ENCODE measurements at places on chromosomes 11 and 22.

DNA sequence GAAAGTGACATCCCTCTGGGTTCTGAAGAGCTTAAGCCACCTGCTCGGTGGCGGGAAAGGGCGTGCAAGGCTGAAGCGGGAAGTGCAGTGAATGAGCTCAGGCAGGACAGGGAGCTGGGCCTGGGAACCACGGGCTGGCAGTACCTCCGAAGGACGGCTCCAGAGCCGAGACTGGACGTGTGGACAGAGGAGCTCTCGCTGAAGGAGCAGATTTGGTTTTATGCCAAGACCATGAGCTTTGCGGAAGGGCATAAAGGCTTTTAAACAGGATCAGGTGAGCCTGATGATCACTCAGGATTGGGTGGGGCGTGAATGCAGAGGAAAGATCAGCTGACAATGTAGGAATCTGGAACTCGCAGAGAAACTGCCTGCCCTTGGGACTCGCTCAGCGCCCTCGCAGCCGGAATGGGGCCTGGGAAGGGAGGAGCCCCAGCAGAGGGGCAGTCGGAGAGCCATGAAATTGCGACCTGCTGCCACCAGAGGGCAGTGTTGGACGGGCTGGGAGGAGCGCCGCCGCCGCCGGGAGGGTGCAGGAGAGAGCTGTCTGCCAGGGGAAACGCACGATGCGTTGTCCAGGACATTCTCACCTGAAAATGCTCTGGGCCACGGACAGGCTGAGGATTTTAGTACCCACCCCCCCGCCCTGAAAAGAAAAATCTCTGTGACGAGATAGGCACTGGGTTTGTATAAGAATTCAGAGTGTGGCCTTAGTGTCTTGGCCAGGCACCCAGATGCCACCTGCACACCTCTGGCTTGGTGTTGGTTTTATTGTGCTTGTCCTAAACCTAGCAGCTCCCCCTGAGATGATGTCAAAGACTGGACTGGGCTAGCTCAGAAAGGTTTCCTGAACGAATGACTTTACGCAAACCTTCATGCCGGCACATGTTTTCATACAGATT is 324.4 kb downstream of the NTM start:
- DNase-seq: peak; percentile 85

- no peak for DNase-seq
Measured at GRCh38 chr22:36010882-36011281, 17.7 kb downstream of the RBFOX2 start.

- DNase-seq: no peak
Measured at GRCh38 chr11:35116245-35116644, 22.7 kb upstream of the CD44 start.

DNA sequence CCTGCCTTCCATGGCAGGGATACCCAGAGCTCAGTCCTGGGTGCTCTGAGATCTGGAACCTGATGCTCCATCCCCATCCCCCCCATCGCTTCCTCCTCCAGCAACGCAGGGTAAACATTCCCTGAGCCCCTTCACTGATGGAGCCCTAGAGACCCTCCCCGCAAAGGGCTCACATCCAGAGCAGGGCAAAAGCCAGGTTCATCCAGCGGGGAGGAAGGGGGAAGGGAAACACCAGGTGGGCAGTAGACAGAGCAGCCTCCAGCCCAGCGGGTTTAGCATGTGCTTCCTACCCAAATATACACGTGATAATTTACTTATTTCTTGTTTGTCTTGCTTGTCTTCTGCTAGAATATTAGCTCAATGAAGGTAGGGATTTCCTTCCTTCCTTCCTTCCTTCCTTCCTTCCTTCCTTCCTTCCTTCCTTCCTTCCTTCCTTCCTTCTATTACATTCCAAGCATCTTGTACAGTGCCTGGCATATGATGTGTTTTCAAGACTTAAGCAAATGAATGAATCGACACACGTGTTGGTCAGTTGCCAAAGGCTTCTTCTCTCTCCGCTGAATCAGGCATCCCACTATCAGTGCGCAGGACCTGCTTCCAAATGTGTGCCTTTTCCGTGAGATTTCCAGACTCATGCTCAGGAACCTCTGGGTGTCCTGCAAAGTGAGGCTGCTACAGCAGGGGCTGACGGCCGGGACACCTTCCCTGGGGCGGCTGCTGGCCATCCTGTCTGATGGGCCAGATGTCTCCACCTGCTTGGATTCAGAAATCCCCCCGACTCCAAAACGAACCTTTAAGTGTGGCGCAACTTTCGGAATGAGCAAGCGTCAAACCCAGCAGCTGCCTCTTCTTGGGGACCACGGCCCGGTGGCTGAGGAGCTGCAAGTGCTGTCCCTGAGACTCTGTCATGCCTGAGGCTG is 955.1 kb downstream of the BRD1 start:
- DNase-seq: no peak

DNA sequence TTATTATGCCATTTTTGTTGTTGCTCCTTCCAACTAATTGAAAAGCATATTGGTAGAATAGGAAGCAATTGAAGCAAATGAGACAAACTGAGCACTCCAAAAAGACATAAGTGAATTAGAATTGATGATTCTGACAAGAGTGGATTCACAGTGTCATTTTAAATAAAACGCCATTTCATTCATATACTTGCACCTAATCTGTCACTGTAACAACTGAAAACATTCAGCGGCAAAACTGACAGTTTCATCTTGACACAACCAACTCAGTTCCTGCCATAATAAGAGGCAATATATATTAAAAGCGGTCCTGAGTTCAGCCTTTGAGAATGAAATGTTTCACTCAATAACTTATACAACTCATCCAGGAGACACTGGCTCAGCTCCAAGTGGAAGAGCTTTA is 306.8 kb downstream of the CNTN5 start:
- DNase-seq: peak; percentile 38

GRCh38 chr11:83827940-83828554 is 541.9 kb upstream of the CCDC90B start:
- DNase-seq: peak; percentile 53

DNA sequence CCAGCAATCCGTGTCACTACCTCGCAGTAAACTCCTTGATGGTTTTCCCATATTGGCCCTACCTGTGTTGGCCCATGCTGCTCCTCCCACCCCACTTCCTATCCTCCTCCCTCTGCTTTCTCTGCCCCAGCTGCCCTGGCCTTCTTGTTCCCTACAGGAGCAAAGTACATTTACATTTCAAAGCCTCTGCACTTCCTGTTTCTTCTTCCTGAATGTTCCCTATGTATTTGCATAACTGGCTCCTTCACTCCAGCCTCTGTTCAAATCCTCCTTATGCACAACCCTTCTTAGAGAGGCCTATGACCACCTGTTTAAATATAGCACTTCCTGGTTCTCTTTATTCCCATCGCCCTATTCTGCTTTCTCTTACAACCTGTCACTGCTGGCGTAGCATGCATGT is 62.2 kb downstream of the PARVA start:
- no peak for DNase-seq

DNA sequence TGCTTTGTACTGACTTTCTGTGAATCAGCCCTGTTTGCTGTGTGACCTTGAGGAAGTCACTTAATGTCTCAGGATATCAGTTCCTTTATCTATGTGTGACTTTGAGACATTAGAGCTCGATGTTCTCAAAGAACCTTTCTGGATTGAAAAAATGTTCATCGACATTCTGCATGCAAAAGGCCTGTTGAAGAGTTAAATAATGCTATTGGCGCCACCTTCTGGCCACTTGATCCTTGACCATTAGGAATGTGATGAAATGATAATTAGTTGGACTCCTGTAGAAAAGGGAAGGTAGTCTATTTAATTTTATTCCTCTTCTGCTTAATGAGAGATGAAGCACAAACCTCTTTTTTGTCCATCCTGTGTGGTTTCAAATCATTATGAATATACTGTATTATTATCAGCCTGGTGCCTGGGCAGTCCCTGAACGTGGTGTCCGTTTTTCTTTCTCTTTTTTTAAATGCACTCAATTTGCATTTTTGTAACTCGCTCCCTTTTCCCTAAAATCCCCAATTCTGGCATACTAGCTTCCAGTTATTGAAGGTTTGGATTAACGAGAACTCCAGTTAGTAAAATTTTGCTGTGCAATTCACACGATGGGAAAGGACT is 20.7 kb downstream of the ELF5 start:
- DNase-seq: peak; percentile 67

- DNase-seq: no peak
Measured at GRCh38 chr11:124143034-124143433, 27.8 kb downstream of the VWA5A start.

DNA sequence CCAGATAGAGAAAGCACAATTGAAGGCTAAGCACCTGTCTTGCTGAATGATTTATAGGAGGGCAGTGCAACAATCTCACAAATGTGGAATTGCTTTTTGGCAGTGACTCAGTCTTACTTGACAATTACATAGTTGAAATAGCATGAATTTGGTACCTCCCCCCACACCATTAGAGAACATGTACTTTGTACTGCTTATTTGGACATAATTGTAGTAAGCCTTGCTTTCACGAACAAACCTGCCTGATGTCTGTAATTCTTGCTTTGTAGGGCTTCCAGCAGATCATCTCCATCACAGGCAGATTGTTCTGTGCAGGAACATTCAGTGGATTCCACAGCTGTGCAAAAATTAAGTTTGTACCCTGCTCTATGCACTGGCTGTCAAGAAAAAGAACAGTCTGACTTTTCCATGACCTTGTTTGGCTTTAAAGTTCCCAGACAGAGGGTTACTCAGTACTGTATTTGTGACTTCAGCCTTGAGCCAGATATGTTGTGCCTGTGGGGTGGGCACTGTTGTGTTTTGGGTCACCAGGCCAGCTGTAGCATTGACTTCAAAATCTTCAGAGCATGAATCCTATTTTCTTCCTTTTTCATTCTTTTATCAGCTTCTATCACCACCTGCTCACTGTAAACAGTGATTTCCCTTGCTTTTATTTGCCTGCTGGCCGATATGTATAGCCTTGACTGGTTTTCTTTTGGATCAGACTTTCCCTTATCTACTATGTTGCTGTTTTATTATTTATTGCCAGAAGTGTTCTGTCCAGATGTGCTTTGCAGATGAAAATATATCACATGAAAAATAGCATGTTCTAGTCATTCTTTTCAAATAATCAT is 941.0 kb upstream of the CHORDC1 start:
- peak; percentile 87 for DNase-seq

GRCh38 chr11:6307876-6308275 is 12.4 kb downstream of the CAVIN3 start:
- DNase-seq: no peak

DNA sequence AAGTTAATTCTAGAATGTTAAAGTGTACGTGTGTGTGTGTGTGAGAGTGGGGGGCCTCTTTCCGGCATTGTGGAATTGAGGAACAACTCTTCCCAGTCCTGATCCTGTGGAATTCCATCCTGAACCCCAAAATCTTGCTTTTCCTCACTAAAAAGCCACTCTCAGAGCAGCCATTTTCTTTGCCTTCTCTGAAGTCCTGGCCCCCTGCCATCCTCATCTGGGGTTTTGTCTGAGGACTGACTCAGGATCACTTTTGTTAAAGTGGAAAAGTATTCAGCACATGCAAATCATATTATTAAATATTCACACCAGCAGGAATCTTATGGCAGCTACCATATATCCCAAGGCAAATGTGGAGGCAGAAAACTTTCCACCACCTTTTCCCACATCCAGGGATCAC is 3.8 kb downstream of the SCN4B start:
- no peak for DNase-seq

DNA sequence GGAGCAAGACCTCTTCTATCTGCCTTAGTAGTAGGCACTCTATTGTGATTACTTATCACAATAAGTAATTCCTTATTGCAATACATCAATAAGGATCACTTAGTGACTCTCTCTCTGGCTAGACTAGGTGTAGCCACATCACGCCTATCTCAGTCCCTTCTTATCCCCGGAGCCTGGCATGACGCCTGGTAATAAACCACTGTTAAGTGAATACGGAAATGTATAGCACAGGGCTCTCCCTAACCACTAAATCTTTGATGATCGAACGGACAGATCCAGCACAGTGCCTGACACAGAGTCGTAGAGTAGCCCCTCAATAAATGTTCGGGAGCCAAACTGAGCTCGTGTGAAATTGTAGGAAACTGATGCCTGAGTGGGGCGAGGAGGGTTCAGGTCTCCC is 143.3 kb downstream of the FBXO7 start:
- no peak for DNase-seq

DNA sequence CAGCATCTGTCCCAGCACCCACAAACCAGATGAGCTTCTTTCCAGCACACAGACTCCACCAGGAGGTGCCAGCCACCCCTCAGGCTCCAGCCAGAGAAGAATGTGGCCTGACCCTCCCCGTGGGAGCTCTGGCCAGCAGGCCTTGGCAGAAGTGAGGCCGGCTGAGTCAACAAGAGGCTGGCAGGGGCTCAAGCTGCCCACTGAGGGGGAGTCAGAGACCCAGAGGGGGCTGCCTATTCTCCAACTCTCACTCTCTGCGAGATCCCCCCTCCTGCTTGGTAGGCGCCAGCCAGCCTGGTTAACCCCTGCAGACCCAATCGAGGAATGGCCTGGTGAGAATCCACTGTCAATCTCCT is 10.6 kb upstream of the CDC42EP1 start:
- no peak for DNase-seq

GRCh38 chr11:125621995-125622394 is 3.0 kb upstream of the CHEK1 start:
- no peak for DNase-seq
